Adipocyte (in vitro differentiated cells): ENCODE measurements at places on chromosomes 11 and 22.
A peak's percentile ranks its signal among the peaks of the same experiment; 100 is the strongest.

DNA sequence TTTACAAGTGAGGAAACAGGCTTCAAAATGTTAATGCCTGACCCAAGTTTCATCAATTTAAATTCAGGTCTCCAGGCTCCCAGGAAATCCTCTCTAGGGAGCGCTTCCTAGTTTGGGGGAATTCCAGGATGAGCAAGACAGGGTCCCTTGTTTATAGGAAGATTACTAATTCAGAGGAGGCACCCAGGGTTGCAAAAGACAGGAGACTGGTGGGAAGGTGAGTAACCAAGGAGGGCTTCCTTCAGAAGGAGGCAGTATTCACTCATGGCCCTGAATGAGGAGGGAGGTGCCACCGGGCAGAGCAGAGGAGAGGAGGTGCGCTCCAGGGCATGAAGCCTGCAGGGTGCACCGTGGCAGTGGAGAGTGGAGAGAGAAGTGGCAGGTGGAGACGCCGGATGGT is 1.6 kb downstream of the TMEM132A start:
- peak; percentile 41 for DNase-seq

GRCh38 chr22:37661160-37661924 is 2.8 kb downstream of the PDXP start:
- DNase-seq = peak; percentile 79

GRCh38 chr11:79739591-79739990 is 298.8 kb upstream of the TENM4 start:
- no peak for DNase-seq

DNA sequence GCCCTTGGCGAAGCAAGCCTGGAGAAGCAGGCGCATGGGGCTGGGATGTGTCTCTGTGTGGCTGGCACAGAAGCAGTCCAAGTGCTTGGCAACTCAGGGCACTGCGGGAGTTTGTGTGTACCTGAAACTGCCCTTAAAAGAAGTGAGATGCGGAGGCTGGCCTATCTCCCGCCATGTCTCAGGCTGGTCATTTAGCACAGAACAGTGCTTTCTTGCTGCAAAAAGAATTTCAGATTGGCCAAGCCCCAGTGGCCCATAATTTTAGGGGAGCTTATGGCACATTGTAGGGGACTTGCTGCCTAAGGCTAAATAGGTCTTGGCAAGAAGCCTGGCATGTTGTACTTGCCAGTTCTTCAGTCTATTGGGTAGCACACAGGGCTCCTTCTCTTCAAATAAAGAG is 16.4 kb downstream of the EHF start:
- no peak for DNase-seq

- DNase-seq = no peak
Observed at GRCh38 chr22:19989725-19990067, 26.9 kb downstream of the ARVCF start.

DNA sequence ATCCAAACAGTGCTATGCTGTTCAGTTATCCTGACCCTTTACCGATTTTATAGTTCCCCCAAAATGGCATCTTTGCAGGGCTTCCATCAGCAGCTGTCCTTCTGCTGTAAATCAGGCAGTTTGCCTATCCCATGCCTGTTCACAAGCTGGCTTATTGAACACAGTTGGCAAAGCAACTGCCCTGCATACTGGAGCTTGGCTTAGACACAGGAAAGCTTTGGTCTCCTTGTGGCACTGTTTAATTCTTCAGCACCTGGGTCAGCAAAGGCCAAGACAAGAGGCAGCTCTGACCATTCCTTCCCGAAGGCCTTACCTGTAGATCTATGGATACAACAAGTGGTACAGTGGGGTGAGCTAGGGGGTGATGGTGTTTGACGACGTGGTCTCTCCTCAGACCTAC is 32.2 kb downstream of the TSPAN18 start:
- no peak for DNase-seq

DNA sequence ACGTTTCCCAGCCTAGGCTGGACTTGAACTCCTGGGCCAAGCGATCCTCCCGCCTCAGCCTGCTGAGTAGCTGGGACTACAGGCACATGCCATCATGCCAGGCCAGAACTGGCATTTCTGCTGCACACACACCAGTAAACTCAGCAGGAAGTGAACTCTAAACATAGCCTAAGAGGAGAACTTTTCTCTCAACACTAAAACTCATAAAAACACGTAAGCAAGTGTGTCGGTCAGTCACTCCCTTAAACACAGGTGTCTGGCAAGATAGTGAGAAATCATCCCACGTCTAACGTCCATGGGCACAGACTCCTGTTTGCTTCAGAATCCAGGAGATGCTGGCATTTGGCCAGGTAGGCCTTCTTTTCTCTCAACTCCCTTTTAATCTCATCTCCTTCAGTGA is 104.8 kb downstream of the RPL27A start:
- no peak for DNase-seq
